ENCODE measurements at places on chromosomes 16 and 17.

- DNase-seq, result no peak
Observed at GRCh38 chr16:15539197-15539596, 103.8 kb downstream of the MARF1 start.

DNA sequence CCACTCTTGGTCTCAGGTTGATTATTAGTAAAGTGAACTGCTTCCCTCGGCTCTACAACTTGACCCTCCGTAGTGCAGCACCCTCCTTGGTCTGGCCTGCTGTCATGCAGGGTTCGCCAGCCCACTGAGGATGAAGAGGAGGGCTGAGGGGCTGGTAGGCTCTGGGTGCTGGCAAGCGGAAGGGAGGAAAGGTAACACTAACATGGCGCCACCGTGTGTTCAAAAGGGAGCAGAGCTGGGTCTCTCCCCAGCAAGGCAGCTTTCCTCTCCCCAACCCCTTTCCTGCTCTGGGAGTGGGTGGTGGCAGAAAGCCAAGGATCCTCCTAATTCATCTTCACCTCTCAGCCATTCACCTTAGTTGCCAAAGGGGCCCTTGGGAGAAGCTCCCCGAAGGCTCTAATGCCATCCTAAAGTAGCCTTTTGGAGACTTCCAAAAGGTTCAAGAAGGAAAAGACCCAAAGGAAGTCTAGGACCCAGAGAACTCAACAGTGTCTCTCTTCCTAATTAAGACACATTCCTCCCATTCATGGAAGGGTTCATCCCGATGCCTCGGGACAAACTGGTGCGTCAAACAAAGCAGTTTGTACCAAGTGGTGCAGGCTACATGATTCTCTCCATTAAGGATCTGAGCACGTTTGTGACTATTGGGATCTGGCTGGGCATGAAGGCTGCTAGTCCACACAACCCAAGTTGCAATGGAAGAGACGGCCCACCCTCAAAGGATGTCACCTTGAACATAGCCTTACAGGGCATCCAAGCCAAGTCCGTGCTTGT, 90.8 kb upstream of the TOB1 start:
- DNase-seq, result peak; percentile 55

- peak; percentile 59 for DNase-seq
Observed at GRCh38 chr16:19745286-19746010, 27.4 kb downstream of the IQCK start.

GRCh38 chr17:48954300-48954755, 9.7 kb upstream of the SNF8 start:
- DNase-seq, result peak; percentile 65

DNA sequence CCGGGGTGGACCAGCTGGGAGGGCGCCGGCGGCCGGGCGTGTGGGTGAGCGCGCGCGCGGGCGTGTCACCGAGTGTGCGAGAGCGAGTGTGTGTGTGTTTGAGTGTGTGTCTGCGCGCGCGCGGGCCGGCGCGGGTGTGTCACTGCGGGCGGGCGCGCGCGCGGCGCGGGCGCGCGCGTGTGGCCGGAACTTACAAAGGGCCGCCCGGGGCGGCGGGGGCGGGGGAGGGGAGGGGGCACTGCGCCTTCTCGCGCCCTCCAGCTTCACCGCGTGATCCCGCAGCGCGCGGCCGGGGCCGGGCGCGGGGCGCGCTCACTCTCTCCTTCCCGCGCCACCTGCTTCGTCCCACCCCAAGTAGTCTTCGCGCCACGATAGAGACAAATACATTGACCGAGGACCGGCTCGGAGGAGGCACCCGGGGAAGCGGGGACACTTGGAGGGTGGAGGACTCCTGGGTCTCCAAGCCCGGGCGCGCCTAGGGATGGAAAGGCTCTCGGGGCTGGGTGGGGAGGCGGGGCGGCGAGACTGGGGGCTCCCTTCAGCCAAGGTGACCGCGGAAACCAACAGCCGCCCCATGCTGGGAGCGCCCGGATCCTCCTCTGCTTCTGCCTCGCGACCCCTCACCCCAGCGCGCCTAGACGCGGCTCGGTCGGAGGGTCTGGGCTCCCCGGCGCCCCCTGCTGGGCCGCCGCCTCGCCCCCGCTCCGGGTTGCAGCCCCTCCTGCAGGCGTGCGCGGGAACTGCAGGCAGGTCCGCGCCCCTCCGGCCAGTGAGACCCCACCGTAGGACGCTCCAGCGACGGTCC, at the start of gene SRCIN1:
Gene SRCIN1, minus strand, starts transcription at position 112 of the 805 bp plus-strand sequence. CDS start 247 bp downstream, outside the sequence.
- no peak for DNase-seq

Measured in fibroblast of mammary gland (primary cell).